Activated naive CD8-positive, alpha-beta T cell treated with anti-CD3 and anti-CD28 coated beads for 36 hours (primary cell): ENCODE measurements at places on chromosomes 13 and 19. TPM values are rescaled to one million over a fixed set of nuclear protein-coding genes. Genes with fewer than 3 reads are reported as not detected.

Gene SBK2
- total RNA-seq: not detected

Gene ZNF486
- 14.3 TPM for total RNA-seq

Gene BSG
- total RNA-seq: 168 TPM

Gene UCHL3
- total RNA-seq: 48.0 TPM

Gene MBD3L2
- not detected for total RNA-seq

Gene COX7A1
- total RNA-seq: not detected

Gene STOML3
- total RNA-seq: not detected

Gene ZNF296
- 5.4 TPM for total RNA-seq

DNA sequence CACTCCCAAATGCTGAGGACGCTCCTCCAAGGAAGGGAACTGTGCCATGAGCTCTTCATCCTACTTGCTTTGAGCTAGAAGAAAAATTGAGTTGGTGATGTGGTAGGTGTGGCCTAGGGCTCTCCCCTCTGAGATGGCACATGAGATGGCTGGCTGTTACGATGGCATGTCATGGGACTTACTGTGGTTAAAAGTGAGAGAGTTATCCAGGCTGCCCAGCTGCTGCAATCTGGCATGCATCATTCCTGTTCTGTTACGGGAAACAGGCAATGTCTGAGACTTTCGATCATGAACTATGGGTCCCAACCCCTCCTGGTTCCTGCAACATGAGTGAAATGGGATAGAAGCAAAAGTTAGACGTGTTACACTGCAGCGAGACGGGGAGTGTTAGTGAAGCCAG lies 93.3 kb upstream of the SLC15A1 start:
- DNase-seq: no peak

DNA sequence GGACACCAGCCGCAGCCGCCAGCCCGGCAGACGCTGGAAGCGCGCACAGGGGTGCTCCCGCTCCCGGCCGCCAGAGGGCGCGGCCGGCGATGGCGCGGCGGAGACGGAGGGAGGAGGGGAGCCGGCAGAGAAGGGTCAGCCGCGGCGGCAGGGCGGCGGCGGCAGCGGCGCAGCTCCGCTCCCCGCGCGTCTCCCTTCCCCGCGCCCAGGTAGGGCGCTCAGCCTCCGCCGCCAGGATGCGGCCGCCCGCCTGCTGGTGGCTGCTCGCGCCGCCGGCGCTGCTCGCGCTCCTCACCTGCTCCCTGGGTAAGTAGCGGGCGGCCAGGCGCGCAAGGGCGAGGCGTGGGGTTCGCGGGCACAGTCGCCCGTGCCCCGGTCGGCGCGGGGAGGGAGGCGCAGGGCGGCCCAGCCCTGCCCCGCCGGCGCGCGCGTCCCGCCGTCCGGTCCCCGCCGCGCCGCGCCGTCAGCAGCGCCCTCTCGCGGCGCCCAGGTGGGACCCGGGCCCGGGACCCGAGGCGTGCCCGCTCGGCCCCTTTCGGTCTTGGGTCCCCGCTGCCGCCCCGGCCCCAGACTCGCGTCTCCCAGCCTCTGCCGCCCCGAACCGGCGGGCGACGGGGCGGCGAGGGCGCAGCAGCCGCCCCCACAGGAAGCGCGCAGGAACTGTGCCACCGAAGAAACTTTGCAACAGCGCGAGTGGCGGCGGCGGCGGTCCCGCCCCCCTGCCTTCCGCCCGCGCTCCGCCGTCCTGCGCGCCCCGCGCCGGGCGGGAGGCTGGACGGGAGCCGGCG lies at the start of gene B3GLCT:
TSS of gene B3GLCT (plus strand) at position 127 of the 788 bp plus-strand sequence. CDS start at position 237, 110 bp downstream.
- DNase-seq: peak; percentile 87

GRCh38 chr19:543910-544608 lies at the start of gene GZMM:
Gene GZMM, plus strand, starts transcription at chr19:544053. Its CDS starts 19 bp downstream, at chr19:544072.
- peak; percentile 78 for DNase-seq

DNA sequence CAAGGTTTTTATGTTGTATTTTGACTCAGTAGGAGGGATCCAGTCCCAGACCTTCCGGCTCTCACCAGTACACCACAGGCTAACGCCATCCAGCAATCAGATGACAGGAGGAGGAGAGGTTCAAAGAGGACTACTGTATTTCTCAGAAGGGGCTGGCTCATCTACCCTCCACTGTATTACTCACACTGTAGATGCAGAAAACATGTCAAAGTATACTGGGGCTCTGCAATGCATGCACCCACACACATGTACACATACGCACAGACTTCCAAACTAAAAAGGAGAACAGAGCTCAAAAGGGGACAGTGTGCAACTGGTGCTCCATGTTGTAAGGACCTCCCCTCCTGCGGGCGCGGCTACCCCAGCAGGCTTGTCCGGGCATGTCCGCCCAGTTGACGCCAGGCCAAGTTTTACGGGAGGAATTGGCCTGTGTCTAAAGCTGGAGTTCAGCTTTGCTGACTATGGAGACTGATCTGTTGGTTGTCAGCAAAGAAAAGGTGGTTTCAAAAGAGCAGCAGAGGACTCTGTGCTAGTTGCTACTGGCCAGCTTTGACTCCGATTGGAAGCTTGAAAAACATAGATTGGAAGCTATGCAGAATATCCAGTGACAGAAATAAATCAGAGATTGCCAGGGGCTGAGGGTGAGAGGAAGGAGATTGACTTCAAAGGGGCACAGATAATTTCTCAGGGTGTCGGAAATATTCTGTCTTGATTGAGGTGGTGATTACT lies 314.2 kb downstream of the DLEU7 start:
- no peak for DNase-seq

DNA sequence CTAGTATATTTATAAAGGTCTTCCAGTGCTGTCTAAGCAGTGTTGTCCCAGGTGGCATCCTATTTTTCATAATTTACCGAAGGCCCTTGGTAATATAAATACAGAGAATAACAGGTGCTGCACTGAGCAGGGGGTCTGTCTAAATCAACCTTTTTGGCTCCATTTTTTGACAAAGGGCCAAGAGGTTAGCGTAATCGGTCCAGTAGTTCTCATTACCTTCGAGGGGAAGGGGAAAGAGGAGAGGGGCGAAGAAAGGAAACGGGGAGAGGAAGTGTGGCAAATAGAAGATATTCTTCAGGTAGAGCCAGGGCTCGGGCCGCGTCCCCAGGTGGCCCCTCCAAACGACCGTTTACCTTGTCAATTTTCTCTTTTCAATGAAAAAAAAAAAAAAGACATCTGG lies 749 bp upstream of the PAN3 start:
- DNase-seq: no peak

DNA sequence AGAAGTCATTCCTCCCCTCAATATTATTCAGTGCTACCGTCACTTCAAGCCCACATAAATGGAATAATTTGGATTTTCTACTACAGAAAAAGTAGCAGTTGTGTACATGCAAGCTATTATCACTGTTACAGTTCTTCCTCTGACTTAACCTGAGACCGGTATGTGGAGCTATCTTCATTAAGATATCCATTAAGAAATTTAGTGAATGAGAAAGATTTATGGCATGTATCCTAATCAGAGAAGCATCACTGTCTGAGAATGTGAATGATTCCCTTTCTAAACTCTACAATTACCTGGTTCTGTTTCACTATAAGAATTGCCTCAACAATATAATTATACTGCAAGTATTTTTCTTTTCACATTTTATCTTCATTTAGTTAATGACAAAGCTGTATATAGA lies 278.7 kb downstream of the KLF5 start:
- DNase-seq: no peak

DNA sequence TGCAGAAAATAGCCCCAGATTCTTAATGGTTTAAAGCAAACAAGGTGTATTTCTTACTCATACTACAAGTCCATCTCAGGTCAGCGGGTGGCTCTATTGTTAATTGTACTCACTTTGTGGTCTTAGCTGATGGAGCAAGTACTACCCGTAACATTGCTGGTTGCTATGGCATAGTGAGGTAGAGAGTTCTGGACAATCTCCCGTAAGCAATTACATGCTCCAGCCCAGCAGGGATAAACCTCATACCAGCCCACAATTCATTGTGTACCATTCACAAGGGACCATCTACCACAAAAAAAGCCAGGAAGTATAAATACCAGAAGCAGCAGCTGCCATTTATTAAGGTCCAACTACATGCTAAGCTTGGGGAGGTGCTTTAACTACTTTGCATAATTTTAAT lies 167.1 kb downstream of the PCDH9 start:
- no peak for DNase-seq

GRCh38 chr13:84563611-84564010 lies 681.3 kb upstream of the SLITRK1 start:
- DNase-seq: no peak

- no peak for DNase-seq
These were observed 68.2 kb downstream of the LRCH1 start for GRCh38 chr13:46621133-46621532.

DNA sequence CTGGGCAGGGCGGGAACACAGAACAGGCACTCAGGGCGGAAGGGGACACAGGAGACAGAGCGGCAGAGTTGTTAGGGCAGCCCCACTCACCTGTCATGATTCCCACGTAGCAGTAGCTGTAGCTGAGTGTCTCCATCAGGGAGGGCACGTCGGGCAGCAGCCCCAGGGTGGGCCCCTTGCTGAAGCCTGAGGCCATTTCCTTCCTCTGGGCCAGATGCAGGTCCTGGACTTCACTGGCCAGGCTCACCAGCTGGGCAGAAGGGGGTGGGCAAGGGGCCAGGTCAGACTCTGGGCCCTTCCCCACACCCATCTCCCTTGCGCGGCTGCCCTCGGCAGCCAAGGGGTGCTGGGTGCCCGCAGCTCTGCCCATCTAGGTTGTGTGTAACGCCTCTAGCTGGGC lies 5.9 kb downstream of the MBOAT7 start:
- no peak for DNase-seq

- no peak for DNase-seq
These were observed 1138.0 kb upstream of the SLC10A2 start for GRCh38 chr13:104204177-104204576.

- DNase-seq: no peak
These were observed 316.6 kb downstream of the DNAJC15 start for GRCh38 chr13:43339805-43340550.

GRCh38 chr19:610071-610800 lies 20.6 kb downstream of the HCN2 start:
- peak; percentile 50 for DNase-seq

DNA sequence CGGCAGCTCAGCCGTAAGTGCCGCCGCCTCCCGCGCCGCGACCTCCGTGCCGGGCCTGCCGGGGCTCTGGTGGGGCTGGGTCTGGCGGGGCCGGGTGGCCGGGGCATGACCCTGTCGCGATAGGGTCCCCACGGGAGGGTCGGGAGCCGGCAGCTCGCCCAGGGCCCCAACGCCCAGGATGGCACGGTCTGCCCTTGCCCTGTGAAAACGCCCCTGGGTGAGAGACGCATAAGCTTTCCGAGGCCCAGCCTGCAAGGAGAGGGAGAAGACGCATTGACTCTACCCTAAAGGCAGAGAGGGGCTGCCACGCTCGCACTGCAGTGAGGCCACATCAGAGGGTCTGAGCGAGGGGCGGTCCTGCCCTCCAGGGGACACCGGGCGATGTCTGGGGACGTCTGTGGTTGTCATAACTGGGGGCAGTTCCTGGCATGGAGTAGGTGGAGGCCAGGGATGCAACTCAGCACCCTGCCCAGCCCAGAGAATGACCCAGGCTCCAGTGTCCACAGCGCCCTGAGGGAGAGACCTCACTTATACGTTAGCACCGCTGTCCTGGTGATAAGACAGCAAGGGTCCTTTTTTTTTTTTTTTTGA lies 539 bp downstream of the ZNF554 start:
- no peak for DNase-seq

GRCh38 chr13:100394005-100394695 lies 194.4 kb downstream of the GGACT start:
- no peak for DNase-seq

GRCh38 chr13:112160558-112160957 lies 93.6 kb downstream of the SOX1 start:
- no peak for DNase-seq

DNA sequence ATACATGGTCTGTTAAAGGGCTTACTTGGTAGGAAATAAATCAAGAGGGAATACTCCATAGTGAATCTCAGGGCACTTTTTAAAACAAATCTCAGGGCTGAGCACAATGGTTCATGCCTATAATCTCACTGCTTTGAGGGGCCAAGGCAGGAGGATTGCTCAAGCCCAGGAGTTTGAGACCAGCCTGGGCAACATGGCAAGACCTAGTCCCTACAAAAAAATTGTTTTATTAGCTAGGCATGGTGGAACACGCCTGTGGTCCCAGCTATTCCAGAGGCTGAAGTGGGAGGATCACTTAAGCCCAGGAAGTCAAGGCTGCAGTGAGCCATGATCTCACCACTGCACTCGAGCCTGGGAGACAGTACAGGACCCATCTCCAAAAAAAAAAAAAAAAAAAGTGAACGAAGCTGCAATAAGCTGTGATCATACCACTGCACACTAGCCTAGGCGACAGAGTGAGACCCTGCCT lies 25.2 kb downstream of the ABCC4 start:
- DNase-seq: no peak

DNA sequence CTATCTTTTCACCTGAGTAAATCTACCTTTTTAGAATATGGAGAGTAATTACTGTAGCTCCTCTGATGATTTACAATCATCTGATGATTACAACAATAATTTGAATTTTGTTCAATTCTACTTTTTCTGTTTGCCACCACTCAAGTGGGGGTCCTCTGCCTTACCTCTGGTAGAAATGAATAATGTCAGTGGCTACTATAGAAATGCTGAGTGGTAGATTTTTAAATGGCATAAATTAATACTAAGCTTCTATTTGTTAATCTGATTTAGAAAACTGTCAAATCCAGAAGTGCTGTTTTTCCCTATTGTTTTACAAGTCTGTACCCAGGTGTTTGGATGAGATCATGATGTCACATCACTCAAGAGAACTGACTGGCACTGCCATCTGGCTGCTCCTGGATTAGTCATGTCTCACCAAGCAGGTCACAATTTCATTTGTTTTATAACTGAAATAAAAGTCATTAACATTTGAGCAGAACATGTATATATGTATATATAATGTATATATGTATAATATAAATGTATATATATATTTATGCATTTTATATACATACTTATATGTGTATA lies 494.8 kb downstream of the TBC1D4 start:
- DNase-seq: no peak

- DNase-seq: peak; percentile 82
These were observed 367 bp downstream of the MFSD12 start for GRCh38 chr19:3556978-3557460.
